ENCODE measurements at places on chromosomes 2 and 18.

DNA sequence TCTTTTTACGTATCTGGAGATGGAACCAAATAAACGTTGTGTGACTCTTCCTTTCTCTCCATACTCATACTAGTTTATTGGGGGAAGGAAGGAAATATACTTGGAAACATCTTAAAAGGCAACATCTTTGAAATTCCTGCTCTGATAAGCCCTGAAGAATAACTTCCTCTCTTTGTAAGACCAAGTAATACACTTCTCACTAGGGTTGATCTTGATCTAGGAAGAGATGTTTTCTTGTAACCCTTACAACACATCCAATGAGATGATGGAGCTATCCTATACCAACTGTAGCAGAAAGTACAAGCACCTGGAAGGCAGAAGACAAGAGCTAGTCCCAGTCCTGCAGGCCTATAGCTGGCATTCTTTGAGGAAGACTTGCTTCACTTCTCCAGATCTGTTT lies 2.0 kb downstream of the ANKRD44 start:
- DNase-seq, result no peak

DNA sequence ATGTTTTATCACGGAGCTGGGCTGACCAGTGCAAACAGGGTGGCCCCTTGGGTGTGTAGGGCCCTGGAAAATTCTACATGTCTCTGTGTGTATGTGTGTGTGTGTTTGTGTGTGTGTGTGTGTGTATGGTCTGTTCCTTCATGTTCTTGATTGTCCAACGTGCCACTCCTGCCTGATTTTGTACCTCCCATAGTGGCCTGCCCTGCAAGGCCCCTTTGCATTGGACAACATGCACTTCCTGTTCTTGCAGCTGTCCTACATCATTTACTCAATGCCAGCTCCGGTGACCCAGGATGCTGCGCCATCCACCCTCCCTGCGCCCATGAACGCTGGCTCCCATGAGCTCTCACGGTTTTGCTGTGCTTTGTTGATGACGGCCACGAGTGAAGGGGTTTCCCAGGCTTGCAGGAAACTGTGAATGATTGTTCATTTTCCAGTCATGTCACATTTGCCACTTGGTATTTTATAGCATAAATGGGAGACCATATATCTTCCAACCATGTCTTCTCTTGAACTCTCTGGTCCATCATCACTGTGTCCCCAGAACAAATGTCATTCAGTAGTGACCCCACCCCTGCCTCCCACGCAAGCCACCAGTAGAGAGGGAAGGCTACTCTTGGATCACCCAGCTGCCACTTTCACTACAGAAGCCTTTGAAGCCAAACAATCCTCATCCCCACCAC lies 69.7 kb upstream of the NCK2 start:
- DNase-seq, result no peak

GRCh38 chr2:229344955-229345354 lies 73.9 kb upstream of the PID1 start:
- DNase-seq, result no peak

- DNase-seq, result no peak
Observed at GRCh38 chr18:36386150-36386920, 88.8 kb downstream of the FHOD3 start.

DNA sequence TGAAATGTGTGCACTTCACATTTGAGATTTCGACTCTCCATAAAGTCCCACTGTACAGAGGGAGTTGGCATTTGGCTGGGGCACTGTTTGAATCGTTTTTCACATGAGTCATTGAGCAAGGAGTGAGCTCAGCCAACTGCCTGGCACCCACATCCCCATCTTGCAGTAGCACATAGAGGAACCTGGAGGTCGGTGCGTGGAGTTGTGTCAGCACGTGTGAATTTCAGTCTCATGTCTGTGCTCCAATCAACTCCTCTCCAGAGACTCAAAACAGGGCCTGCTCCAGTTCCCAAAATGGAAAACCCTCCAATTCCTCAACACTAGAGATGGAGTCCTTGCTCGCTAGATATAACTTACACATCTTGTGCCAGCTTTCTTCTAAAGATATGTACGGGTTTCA lies 126.8 kb upstream of the CAPN13 start:
- no peak for DNase-seq

DNA sequence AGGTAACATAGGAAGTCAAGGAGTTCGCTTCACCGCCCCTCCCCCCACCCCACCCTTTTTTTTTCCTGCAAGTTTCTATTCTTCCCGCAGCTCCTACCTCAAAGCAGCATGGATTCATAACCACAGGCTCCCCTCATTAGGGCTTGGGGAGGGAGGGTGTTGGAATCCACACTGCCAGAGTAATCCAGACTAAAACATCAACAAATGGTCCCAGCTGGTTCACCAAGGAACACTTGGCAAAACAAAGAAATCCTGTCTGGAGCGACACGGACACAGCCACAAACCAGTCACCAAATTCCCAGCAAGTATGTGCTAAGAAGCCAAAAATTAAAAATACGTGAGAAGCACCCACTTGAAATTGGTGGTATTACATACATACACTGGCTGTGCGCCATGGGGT lies 106.9 kb upstream of the PPP1CB start:
- no peak for DNase-seq

DNA sequence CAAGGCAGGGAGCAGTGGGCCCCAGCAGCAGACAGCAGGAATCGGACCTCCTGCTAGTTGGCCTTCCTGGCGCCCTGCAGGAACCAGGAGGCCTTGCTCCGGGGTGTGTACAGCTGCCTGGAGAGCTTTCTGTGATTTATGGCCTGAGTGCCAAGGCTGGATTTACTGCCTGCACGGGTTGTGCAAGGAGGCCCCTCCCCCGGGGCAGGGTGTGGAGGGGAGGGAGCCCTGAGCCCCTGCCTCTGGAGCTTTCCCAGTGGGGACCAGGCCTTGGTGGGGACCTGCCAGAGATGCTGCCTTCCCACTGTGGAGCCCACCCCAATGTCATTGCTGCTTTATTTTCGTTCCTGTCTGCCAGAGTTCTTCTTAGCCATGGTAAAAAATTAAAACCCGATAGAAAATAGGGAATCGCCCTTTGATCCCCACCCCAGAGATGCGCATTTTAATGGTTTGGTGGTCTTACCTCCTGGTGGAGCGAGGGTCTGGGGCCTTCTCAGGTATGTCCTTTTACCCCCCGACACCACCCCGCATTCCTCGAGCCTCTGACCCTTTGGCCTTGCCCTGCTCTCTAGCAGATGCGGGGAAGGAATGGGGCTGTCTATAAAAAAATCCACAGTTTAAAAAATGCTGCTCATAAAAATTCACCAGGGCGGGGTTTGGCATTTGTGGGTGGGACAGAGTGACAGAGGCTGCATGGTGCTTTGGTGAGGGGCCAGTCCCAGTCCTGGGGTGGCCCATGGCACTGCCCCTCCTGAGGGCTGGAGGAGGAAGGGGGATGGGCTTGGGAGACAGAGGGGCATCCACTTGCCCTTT lies 6.9 kb upstream of the RALB start:
- DNase-seq, result no peak

DNA sequence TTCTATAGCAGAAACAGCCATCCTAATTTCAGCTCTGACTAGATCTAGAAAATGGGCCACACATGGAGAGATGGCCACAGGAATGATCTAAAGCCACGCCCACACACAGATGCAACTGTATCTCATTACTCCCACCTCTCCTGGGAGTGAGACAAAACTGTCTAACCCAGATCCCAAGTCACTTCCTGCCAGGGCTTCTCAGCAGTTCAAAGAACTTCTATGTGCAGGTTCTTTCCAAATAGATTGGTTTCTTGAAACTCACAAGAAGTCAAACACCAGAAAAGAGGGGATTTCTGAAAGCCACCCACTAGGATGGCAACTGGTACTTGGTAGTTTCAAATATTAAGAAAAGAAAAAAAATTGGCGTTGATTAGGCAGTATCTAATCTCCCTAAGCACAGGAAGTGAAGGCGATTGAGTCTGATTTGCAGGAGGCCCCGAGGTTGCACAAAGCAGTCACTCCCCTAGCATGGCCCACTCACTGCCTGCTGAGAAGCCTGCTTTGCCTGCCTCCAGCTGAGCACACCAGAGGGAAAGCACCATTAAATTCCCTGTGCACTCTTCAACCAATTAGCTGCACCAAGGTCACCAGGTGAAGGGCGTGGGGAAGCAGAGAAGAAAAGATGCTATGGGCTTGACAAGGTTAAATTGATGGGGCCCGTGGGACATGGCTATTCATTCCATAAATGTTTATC lies 51.1 kb downstream of the PAPOLG start:
- peak; percentile 84 for DNase-seq

DNA sequence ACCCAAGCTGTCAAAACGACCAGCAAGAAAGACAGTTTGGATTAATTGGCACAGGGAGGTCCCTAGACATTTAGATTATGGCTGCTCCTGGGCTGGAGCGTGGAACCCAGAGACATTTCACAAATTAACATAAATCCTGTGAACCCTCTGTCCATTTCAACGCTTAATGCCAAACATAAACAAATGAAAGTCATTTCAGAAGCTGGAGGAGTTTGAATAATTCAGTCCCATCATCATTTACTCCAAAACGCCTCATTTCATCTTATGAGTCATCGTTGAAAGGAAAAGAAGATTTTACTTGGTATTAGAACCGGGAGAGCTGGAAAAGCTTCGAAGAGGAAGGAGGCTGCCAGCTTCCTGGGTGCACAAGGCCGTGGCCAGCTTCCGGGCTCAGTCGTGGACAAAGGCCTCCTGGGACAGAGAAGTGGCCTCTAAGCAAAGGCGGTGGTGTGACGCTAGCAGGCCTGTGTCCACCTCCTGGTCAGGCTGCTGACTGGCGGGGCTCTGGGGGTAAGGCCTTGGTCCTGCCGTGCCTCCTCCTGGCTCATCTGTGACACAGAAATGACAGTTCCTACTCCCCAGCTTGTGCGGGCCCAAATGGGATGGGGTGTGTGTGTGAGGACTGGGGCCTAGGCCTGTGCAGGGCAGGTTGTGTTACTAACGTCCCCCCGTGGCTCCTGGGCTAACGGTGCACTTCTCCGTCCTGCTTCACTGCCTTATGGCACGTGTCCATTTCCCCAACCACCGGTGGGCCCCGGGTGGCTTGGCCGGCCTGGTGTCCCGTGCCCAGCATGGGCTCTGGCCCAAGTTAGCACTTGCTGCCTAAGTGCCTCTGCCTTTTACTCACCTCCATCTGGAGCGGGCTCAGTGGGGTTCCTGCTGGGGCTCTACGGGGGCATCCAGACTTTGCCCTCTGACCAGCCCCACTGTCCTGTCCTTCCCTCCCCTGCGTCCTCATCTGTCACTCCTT lies 71.6 kb downstream of the RRM2 start:
- peak; percentile 59 for DNase-seq

DNA sequence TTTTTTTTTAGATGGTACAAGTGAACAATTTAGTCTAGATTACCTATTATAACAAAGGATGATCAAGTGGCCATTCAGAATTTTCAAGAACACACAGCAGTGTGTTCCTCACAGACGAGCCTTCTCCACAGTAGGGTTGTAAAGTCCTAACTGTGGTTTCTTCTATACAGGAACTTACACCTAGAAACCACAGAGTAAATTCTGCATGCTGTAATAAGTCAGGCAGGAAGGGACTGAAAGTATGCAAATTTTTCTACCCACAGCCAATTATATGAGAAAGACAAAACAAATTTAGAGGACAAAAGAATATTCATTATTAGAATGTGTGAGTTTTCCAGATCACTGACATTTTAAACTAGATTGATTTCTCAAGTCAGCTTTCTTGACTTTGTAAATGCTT lies 99.5 kb downstream of the RBMS1 start:
- no peak for DNase-seq

- peak; percentile 57 for DNase-seq
Observed at GRCh38 chr2:110126086-110126773, 10.6 kb upstream of the MALL start.

GRCh38 chr2:239758279-239758877 lies 266.8 kb downstream of the NDUFA10 start:
- no peak for DNase-seq

DNA sequence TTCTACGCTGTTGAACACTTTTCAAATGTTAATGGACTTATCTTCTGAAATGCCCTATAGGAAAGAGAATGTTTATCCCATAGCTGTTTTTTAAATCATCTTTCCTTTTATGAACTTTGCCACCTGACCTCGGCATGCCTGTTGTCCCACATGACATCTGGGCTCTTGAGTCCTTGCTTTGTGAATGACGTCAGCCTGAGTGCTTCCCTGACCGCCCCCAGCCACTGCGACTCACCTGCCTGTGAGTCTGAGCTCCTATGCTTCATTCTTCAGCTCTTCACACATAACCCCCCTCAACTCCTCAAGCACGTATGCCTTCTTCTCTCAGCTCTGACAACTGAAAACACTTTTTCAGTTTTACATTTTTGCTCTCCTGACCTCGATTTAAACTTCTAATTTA lies 166.8 kb downstream of the DCDC2C start:
- DNase-seq, result no peak

GRCh38 chr2:210271300-210271699 lies 43.7 kb downstream of the MYL1 start:
- DNase-seq, result no peak

DNA sequence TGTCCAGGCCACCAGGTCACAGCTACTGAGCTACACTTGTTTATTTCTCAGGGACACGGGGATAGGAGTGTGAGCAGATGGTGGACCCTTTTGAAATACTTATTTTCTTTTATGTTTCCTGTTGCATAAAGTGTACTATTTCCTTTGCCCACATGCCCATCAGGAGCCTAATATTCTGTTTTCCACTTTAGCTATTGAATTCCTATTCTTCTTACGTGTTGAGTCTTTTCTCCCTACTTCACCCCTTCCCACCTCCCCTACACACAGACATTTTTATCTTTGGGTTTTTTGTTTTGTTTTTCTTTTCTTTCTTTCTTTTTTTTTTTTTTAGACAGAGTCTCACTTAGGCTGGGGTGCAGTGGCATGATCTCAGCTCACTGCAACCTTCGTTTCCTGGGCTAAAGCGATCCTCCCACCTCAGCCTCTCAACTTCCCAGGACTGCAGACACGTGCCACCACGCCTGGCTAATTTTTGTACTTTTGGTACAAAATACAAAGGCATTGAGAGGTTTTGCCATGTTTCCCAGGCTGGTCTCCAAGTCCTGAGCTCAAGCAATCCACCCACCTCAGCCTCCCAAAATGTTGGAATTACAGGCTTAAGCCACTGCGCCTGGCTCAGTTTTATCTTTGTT lies 5.2 kb upstream of the GPR55 start:
- no peak for DNase-seq

DNA sequence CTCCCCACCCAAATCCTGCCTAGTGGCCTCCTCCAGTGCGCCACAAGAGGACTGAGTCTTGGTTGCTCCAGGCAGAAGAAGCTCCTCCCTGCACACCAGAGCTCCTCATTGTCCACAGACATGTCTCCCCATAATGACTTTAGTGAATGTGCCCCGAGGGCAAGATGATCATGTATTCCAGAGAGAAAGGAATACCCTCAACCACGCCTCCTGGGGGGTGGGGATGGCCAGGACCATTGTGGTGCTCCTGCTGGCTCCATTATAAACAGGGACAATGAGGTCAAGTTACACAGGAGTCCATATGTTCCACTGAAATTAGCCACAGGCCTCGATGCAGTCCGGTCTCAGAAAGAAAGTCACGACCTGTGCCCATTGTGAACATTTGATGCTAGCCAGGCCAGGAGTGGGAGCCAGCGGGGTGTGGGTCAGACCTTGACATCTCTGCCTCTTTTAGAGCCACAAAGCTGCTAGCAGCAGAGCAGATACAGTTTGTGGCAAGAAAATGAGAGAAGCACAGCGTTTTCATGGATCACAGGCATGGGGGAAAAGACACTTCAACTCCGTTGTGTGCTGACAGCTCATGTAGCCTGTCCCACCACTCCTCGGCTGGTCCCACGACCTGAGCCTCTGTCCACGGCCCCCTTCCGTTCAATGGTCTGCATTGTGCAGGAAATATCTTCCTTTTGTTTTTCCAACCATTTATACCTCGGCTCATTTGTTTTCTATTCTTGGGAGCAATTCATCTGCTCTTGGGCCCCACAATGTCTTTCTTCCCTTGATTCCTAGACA lies 70.7 kb upstream of the FZD7 start:
- no peak for DNase-seq

GRCh38 chr2:109124982-109125592 lies 3.9 kb upstream of the SH3RF3 start:
- no peak for DNase-seq
